Aortic smooth muscle cell (primary cell): ENCODE measurements at places on chromosomes 7 and 10. TPM values are rescaled to one million over a fixed set of nuclear protein-coding genes. Genes with fewer than 3 reads are reported as not detected.

CYP2C9 gene
- not detected in 2 replicates for total RNA-seq

HTRA1 gene
- 235 and 353 TPM in 2 replicates for total RNA-seq

TRPV5 gene
- total RNA-seq: not detected in 2 replicates

IFIT1B gene
- total RNA-seq: 0.06 TPM in 1 of 2 replicates, not detected in the other

OGDH gene
- 74.4 and 92.9 TPM in 2 replicates for total RNA-seq
